Ureter (tissue), 1 donor: ENCODE measurements at places on chromosomes 6 and 20. TPM values are rescaled to one million over a fixed set of nuclear protein-coding genes. Genes with fewer than 3 reads are reported as not detected.

DNA sequence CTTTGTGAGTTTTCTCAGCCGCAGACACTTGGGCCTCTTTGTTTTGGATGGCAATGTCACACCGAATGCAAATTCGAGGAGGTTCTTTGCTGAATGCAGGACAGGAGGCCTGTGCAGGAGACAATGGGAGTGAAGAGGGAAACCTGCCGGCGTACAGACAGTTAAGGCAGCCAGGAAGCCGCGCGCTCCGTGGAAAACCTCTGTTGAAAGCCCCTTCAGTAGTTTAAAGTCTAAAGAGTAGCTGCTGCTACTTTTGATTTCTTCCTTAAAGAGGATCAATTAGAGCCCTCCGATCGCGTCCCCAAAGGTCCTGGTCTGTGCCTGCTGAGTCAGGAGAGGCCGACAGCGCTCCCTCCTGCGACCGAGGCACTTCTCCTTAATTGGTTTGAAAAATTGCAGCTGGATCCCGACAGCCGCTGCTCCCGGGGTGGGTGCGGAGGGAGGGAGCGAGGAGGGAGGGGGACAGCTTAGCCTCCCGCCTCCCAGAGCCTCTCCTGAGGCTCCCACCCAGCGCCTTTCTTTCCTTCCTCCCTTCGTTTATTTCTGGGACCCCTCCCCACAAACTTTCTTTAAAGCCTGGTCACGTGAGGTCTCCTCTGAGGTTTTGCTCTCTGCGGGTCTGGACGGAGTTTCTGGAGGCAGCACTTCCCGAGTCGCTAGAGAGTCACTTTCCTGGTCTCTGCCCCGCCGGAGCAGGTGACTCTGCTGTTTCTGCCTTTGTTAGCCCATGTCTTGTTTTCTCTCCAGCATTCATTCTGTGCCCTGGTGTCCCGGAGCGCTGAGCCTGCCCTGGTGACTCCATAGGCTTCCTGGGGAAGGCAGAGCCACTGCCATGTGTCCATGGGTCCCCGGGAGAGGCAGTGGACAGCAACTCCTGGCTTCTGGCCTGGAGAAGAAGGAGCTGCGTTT is 22.3 kb upstream of the RPP40 start:
- DNase-seq, result peak; percentile 79

DNA sequence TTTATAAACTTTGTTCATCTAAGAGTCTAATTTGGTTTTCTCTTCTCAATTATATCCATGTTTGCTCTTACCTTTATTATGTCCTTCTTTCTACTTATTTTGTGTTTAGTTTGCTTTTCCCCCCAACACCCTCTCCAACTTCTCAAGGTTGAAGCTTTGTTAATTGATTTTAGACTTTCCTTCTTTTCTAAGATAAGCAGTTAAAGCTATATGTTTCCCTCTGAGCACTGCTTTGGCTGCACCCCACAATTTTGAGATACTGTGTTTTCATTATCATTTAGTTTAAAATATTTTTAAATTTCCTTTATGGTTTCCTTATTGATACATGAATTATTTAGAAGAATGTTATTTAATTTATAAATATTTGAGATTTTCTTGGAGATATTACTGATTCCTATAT is 13.9 kb upstream of the BEND6 start:
- no peak for DNase-seq

ZNF334 gene
- 18.7 TPM for total RNA-seq

DEF6 gene
- 28.0 TPM for total RNA-seq
